Lung (tissue), 17 donors: ENCODE measurements at places on chromosomes 5 and 9.

DNA sequence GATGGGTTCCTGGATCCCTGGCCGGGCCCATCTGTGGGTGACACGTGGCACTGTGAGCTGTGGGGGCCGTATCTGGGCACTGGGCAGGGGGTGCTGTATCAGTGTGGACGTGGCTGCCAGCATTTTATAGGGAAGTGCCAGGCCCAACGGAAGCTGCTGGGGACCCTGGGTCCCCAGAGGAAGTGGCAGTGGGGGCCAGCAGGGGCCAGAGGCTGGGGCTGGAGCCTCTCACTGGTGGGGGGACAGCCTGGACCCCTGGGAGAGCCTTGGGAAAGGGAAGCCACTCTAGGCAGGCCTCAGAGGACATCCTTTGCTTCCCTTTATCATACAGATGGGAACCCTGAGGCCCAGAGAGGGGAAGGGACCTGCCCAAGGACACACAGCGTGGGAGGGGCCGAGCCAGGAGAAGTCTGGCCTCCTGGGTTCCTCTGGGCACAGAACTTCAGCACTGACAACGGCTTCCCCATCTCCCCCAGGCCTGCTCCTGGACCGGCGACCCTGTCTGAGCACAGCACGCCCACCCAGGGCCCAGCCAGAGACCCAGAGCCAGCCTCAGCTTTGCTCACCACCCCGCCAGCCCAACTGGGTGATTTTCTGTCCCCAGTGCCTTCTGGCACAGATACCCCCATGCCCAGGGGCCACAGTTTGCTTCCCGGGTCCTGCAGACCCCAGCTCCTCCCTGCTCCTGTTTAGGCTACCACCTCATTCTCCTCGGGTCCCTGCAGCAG lies 15.5 kb upstream of the LAMC3 start:
- no peak for DNase-seq

GRCh38 chr5:38782180-38782835 lies 63.5 kb upstream of the OSMR start:
- no peak for DNase-seq

- DNase-seq = no peak
Observed at GRCh38 chr5:167688341-167689130, 602.9 kb upstream of the WWC1 start.

DNA sequence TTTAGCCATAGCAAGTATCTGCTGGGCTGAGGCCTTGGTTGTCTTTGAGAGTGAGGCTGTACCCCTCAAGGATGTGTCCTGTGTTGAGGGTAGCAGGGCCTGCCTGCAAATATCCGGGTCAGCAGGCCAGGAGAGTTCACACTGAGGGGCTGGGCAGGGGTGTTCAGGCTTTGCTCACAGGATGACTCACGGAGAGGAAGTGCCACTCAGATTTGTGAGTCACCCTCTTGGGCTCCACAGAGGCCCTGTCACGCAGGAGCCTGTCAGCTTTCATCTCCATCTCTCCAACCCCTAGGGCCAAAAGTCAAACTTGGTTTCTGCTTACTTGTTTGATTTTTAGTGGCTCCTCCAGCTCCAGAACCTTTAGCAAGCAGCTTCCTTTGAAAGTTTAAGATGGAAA lies 211.5 kb downstream of the SEC61B start:
- DNase-seq = peak; percentile 10

DNA sequence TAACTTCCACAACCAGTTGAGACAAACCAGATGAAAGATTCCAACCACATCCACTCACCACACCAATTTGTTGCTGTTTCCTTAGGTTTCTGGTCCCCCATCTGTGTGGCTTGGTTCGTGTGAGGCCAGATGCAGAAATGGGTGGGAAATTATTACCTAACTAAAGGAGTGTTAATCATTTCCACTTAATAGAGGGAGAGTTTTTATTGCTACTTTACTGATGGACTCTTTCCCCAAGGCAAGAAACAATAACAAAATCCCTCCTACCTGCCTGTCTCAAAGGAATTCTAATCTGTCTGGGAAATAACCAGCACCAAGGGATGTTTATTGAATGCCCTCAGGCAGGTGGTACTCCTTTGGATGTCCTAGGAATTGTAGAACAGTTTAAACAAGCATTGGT lies 76.3 kb downstream of the TMEM167A start:
- no peak for DNase-seq

DNA sequence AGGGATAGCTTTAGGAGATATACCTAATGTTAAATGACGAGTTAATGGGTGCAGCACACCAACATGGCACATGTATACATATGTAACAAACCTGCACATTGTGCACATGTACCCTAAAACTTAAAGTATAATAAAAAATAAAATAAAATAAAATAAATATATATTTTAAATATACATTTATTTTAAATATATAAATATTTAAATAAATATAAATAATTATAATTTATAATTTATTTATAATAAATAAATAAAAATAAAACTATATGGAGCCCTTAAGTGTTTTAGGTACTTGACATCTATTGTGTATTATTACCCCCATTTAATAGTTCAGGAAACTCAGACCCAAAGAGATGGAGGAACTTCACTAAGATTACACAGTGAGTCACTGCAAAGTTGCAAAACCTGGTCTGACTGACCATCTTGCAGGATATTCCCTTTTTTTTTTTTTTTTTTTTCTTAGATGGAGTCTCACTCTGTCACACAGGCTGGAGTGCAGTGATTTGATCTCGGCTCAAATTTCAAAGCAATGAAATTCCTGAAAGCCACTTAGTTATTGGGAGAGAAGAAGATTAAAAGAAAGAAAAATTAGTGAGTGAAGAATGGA lies 5.8 kb upstream of the C5orf52 start:
- no peak for DNase-seq

DNA sequence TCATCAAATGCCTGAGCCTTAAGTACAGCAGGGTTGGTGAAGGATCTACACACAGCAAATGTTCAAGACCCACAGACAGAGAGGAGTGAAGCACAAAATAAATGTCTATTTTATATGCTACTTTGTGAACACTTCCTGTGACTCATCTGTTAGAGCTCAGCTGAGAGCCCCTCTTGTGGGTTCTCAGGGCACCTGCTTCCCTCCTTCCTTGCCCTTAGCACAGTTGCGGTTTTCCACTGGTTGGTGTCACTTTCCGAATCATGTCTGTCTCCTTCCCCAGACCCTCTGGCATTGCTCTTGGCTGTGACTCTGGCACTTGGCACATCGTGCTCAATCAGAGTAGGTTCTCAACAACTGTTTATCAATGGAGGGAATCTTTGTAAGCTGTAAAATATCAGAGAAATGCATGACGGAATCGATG lies 128.5 kb upstream of the STC2 start:
- no peak for DNase-seq

- no peak for DNase-seq
Observed at GRCh38 chr5:81225463-81225862, 7.7 kb upstream of the CKMT2 start.

GRCh38 chr9:68608763-68609162 lies 68.1 kb upstream of the TMEM252 start:
- DNase-seq = no peak

GRCh38 chr9:571066-571465 lies 270.4 kb upstream of the DMRT1 start:
- DNase-seq = no peak

GRCh38 chr5:172713809-172714490 lies 57.0 kb downstream of the DUSP1 start:
- DNase-seq = no peak

DNA sequence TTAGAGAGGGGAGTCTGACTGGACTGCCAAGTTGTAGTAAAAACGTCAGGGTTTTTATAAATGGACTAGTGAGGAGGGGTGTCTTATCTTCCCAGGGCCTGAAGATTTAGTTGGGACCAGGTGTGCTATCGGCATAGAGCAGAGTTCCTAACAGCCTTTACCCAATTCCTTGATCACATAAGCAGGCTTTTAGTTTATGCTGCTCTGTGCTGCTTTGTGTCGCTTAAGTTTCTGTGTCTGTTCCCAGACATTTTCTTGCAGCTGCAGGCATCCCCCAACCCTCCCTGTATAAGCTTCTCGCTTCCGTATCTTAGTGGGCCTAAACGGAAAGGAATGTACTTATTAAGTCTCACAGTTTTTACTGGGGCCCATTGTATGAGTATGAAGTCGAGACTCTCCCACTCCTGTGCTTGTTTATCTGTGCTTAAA lies 2.6 kb upstream of the SMC5 start:
- peak; percentile 76 for DNase-seq

GRCh38 chr5:31133488-31133887 lies 60.0 kb upstream of the CDH6 start:
- DNase-seq = no peak

DNA sequence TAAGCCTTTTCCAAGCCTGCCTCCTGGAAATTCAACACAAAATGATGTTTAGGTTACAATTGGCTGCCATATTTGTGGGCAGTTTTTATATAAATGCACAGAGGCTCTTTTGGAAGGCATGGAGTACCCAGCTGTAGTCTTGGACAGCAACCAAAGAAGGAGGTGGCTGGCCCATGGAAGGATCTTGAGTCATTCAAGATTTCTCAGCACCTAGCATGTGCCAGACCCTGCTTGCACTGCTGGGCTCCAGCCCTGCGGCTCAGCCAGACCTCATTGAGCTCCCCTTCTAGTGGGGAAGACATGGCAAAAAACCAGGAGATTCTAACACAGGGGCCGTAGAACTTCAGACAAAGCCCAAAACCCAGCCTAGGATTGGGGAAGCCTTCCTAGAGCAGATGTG lies 22.1 kb downstream of the JADE2 start:
- peak; percentile 84 for DNase-seq

- DNase-seq = peak; percentile 40
Observed at GRCh38 chr9:137029058-137029936, 1.3 kb upstream of the ABCA2 start.

GRCh38 chr9:22700171-22700570 lies 253.5 kb downstream of the DMRTA1 start:
- DNase-seq = no peak

DNA sequence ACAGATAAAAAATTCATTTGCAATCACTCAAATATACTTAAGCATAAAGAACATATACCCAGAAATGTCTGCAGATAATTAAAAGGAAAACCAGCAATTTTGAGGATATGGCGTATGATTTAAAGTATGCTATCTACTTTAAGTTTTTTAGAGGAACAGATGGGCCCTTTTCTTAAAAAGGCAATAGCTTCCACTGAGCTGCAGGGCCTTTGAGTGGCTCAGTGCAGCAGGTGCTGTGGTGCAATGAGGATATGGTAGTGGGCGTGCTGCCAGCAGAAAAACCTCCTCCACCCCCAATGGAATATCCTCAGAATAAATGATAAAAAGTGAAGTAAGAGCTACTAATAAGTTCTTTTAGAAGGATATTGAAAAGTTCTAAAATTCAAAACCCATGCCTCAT lies 814.5 kb downstream of the MTRR start:
- no peak for DNase-seq

DNA sequence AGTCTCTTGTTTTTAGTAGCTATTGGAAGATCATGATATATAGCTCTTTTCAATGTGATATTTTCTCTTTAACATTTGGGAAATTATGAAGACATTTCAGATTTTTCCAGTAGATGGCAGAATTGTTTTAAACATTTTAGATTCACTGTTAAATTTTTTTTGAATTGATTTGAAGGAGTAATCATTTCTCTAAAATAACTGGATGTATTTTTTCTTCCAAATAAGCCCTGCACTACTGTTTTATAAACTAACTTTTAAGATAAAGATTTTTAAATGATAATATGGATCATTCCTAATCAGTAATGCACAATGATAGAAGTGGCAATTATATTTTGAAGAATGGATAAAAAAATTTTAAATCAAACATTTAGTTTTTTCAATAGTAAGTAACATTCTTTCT lies 14.2 kb downstream of the NDUFAF2 start:
- peak; percentile 65 for DNase-seq

DNA sequence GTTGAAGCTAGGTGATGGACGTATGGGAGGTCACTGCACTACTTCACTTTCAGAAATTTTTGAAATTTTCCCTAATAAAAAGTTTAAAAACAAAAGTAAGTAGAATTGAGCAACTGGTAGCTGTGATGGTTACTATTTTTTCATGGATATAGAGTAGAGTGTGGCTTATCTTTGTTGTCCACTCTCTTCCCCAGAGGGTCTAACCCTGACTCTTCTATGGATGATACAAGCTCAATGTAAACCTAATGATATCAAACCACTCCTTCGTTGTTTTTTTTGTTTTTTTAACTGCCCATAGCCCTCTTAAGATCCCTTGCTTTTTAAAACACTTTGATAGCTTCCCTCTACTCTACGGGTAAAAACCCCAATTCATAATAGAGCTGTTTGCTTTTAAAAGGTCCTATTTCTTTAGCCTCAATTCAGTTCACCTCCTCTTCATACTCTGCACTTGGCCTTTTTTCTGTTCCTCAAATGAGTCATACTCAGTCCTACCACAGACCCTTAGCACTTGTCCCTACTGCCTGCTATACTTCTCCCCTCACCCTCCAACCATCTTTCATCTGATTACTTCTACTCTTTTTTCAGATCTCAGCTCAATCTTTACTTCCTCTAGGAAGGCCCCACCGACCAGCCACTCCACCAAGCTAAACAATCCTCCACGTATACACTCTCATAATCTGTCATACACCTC lies 2.6 kb downstream of the HDAC3 start:
- DNase-seq = no peak

GRCh38 chr9:133932633-133933032 lies 59.5 kb downstream of the VAV2 start:
- no peak for DNase-seq

GRCh38 chr5:134791580-134791979 lies 33.0 kb downstream of the DDX46 start:
- no peak for DNase-seq

DNA sequence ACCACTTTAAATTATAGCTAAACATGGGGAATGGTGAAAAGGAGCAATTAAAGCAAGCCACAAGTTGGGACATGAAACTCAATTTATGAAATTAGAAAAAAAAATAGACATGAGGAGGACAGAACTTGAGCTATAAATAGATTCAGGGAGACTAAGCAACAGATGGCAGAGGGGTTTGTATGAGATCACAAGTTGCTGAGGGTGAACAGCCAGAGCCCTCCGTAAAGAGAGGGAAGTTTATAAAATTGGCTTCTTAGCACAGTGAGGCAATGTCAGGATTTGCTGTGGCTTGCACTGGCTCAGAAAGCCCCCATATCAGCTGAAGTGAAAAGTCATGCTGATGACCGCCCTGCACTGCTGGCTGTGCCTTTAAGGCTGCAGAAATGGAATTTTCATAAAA lies 443.4 kb upstream of the CD180 start:
- DNase-seq = peak; percentile 60

- no peak for DNase-seq
Observed at GRCh38 chr9:20944507-20944906, 86.9 kb downstream of the HACD4 start.

- no peak for DNase-seq
Observed at GRCh38 chr9:133394687-133395271, 18.6 kb downstream of the STKLD1 start.
